ENCODE measurements at places on chromosomes 2 and 18.
A peak's percentile ranks its signal among the peaks of the same experiment; 100 is the strongest.

DNA sequence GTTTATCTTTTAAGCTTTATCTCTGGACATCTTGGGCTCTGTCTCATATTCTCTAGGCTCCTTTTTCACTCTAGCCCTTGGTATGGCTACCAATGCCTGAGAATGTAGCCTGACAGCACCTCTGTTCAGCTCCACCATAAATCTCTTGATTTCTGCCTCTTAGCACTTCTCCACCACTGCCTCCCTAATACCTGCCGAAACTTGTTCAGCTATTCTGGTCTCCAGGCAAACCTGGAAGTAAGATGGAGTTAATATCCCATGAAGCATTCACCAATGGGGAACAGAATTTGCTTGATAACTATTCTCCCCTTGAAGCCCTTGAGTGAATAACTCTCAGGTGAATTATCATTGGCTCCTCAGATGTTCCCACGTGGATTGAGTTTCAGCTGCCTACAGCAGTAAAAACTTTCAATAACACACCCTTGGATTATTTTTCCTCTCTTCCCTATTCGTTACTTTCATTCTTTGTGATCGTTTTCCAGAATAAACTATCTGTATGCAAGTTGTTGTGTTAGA lies 145.6 kb downstream of the EVA1A start:
- DNase-seq, result no peak

DNA sequence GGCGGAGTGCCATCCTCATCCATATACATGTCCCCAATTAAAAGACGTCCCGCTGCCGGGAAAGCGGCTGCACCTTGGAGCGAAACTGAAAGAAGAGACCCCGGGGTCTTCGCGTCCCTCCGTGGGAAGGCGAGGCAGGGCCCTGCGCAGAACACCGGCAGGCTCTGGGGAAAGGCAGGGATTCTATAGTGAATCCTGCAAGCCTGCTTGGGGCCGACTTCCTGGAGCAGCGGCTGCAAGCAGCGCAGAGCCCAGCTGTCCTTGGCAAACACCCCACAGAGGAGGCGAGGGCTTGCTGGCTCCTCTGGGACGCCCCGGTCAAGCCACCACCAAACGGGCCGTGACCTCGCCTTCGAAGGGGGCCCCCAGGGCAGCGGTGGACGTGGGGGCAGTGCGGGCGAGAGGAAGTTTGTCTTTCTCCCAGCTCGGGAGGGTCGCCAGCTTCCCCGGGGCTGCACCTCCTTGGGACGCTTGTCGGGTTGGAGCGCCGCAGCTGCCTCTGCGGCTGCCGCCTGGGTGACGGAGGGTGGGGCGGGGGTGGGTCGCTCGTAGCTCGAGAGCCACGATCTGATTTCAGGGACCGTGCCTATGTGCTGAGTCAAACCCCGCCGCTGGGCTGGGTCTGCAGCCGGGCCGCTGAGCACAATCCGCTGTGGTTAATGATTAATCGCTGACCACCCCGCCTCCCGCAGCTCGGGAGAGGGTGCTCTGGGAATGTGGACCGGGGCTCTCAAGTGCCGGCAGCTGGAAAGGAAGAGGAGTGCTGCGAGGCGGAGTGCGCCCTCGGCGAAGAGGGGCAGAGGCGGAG lies 486 bp upstream of the GPR39 start:
- peak; percentile 98 for DNase-seq

- DNase-seq, result peak; percentile 49
These were observed 536 bp downstream of the VPS54 start for GRCh38 chr2:64018701-64019082.

DNA sequence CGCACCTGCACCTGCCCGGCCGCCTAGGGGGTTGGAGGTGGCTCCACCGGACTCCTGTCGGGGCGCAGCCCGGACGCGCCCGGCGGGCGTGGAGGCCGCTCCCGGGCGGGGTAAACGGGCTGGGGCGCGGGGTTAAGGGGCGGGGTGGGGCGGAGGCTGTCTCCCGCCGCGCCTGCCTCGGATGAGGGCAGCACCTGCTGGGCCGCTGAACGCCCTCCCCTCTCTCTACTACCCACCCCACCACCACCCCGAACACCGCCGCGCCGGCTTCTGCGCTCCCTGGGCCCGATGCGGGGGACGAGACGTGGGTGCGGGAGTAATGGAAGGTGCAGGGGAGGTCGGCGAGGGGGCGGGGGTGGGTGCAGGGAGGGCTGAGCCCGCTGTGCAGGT lies 224.8 kb upstream of the ID2 start:
- DNase-seq, result no peak

- DNase-seq, result no peak
These were observed 98.5 kb upstream of the HAAO start for GRCh38 chr2:42890791-42891355.

- no peak for DNase-seq
These were observed 8.2 kb upstream of the SLC39A10 start for GRCh38 chr2:195648787-195649186.

DNA sequence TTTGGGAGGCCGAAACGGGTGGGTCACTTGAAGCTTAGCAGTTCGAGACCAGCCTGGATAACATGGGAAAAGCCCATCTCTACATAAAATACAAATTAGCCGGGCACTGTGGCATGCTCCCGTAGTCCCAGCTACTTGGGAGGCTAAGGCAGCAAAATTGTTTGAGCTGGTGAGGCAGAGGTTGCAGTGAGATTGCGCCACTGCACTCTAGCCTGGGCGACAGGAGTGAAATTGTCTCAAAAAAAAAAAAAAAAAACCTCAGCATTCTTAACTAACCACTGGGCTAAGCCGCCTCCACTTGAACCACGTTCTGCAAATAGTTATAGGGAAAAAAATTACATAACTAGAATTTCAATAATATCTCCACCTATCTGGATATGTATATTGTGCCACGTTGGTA lies 2.3 kb downstream of the FOXI3 start:
- DNase-seq, result no peak

- no peak for DNase-seq
These were observed 103.0 kb downstream of the SPIRE1 start for GRCh38 chr18:12554796-12555388.

DNA sequence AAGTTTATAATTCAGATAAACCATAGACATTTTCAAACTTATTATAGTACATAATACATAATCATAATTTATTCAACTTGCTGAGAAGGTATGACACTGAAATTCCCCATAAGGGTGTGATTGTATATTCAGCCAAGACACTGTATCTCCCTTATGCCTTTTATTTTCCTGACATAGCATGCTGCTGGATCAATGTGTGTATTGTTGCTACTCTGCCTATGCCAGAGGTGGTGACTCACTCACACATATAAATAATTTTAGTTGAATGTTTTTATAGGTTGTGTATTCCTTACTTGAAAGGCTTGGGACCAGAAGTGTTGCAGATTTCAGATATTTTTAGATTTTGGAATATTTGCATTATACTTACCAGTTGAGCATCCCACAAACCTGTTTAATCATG lies 86.8 kb downstream of the VRK2 start:
- DNase-seq, result no peak

DNA sequence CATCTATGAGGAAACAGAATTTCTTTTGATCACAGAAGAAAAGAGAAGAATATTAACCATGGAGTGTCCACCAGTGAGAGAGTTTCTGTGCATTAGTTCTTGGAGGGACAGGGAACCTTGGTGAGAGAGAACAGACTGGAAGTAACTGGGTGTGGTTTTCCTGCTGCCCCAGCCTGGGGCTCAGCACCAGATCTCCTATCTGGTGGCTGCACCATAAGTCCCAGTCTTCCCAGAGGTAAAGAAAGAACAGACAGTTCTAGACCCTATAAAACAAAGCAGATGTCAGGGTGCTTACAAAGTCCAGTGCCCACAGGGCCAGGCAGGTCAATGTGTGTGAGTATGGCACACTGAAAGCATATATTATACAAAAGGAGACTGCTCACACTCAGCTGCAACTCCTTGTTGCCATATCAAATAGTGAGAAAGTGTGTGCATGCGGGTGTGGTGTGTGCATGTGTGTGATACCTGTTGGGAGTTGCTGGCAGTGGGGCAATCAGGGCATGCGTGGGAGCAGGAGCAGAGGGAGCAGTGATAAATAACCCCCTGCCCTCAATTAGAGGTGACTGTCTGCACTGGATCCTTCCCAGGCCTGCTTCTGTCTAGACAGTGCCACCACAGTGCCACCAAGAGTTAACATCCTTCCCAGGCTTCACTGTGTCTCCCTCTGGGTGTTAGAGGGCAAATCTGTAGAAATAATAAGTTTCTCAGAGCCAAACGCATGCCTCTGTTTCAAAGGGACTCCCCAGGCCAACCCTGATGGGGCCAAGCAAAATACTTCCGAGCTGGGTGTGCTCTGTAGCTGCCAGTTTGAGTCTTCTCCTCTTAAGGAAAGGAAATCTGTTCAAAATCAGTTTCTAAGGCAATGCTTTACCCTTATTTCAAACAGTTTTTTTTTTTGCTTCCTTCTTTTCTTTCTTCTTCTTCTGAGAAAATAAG lies 45.7 kb downstream of the RDH14 start:
- DNase-seq, result no peak

GRCh38 chr18:48979944-48980890 lies 29.5 kb upstream of the SMAD7 start:
- no peak for DNase-seq

GRCh38 chr2:60544062-60544461 lies 9.4 kb downstream of the BCL11A start:
- no peak for DNase-seq

DNA sequence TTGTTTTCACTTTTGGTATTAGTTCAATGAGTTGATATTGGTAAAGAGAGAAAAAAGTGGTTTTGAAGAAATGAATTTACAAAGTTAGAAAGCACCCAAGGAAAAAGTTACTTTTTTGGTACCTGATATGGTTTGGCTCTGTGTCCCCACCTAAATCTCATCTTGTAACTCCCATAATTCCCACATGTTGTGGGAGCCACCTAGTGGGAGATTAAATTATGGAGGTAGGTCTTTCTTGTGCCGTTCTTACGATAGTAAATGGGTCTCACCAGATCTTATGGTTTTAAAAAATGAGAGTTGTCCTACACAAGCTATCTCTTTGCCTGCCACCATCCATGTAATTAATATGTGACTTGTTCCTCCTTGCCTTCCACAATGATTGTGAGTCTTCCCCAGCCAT lies 965.6 kb upstream of the NRXN1 start:
- no peak for DNase-seq

GRCh38 chr2:15367205-15367604 lies 193.9 kb downstream of the NBAS start:
- no peak for DNase-seq

DNA sequence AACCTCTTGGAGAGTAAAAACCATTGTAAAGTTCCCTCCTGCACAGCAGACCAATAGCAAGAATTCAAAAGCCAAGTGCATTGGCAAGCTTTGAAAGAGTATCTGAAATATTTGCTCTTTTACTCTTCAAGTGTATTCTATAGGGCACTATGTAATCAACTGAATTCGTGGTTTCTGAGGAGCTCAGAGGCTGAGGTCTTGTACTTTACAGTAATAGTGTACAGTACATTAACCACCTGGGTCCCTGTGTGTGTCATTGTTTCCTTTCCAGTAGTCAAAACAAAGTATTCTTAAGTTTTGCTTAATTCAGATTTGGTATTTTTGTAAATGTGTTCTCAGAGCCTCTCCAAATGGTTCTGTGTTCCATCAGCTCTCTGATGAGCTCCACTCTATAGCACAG lies 769.7 kb downstream of the LRRTM4 start:
- no peak for DNase-seq

DNA sequence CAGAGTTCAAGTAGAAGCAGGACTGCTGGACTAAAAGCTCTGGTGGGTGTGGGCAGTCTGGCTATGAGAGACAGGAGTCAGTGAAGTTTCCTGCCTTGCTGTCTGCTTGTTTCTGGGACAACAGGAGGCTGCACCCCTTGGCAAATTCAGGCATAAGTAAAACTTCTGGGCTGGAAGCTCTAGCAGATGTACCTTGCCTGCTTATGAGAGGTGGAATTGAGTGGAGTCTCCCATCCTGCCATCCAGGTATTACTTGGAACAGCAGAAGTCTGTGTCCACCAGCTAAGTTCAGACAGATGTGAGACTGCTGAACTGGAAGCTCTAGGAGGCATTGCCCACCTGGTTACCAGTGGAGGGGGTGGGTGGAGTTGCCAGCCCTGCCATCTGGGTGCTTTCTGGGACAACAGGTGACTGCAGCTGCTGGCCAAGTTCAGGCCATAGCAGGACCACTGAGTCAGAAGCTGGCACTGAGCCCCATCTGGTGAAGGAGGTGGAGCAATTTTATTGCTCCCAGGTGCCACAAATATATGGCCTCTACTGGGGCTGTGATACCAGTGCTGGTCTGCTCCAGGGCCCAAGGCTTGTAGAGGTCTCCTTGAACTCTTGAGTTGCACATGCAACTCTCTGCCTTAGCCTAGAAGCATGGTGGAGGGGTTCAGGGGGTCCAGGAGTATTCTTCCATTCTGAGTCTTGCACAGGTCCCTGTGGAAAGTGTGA lies 199.4 kb upstream of the FN1 start:
- no peak for DNase-seq

- DNase-seq, result no peak
These were observed 83.1 kb upstream of the LRRTM4 start for GRCh38 chr2:77604953-77605929.

DNA sequence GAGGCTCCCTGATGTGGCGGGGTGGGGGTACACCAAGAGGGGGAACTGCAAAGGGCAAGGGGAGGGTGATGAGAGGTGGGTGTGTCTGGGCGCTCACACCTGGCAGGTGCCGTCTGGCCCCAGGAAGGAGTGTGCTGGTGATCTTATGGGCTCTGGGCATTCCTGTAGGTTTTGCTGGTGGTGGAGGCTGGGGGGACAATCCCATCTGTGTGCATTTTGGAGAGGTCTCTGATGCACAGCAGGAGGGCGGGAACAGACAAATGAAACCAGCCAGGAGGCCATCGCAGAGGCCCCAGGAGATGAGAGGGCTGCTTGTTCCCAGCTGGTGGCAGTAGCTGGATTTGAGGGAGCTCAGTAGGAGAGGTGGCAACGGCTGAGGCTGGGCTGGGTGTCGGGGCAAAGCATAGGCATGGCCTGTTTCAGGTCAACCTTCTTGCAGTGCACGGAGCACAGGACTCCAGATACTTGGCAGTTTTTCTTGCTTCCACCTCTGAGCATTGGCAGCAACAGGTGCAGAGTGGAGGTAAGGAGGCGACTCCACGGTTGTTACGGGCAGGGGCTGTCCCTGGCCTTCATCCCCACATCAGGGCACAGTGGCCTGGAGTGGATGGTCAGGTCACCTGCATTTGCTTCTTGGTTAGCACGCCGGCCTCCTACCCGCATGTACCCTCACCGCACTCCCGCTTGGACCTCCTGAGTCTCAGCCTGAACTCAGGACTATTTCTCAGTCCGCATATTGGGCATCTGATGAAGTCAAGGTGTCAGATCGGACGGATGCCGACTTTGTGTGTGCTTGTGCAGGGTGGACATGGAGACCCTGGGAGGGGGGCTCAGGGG lies 194.2 kb upstream of the HDAC4 start:
- DNase-seq, result peak; percentile 33

- no peak for DNase-seq
These were observed 96.6 kb downstream of the NEDD4L start for GRCh38 chr18:58140387-58141325.

DNA sequence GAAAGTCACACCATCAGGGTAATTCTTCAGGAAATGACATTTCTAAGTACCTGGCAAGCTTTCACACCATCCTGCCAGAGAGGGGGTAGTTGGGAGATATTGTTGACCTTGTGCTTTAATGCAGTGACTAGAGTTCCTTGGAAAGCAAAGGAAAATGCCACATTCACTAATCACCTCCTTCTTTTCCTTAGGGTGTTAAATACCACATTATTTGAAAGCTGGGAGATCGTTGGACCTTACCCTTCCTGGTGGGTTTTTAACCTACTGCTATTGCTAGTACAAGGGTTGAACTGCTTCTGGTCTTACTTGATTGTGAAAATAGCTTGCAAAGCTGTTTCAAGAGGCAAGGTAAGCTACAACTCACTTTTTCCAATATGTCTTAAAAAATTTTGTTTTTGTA lies 37.0 kb upstream of the NOSTRIN start:
- no peak for DNase-seq
